GM12891 (cell line): ENCODE measurements at places on chromosomes 11 and 22.

DNA sequence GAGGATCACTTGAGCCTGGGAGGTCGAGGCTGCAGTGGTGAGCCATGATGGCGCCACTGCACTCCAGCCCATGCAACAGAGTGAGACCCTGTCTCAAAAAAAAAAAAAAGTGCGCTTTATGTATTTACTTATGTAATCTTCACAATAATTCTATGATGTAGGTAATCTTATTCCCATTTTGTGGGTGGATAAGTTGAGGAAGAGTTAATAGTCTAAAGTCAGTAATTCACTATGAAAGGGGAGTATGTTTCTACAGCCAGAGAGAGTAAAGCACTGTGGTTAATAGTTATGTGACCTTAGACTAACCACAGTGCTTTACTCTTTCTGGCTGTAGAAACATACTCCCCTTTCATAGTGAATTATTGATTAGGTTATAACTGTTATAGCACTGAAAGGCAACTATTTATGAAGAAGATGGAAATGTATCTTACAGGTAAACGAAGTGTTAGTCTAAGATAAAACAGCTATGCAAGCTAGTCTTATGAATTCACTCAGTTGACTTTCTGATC, 11.9 kb downstream of the CTR9 start:
- DNase-seq, result no peak

GRCh38 chr22:36432592-36433317, 45.0 kb upstream of the MYH9 start:
- no peak for DNase-seq

DNA sequence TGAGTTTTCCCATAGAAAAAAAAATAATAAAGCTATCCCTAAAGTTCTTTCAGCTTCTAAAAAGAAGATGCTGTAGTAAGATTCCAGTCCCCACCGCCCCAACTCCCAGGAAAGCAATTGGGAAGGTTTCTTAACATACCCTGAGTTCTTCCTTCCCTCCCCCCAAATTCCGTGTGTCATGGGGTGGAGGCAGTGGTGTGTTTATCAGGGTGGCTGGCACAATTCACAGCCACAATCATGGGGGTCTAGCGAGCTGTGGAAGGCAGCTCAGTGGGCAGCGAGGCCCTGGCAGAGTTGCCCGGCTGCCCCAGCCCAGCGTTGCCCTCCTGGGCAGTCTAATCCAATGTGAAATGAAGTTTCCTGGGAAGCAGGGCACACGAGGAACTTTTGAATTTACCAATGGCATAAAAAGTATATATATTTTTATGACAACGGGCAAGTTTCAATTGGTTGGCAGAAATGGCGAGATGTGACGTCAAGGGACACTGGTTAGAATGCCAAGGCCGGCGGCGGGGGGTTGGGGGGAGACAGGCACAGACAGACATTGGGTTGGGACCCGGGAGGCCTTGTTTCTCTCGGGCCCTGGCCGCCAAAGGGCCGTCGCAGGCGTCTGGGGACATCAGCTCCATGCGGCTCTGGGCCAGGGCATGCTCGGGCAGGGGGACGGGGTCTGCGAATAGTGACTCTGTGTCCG, 80.7 kb upstream of the PPARA start:
- DNase-seq, result no peak

DNA sequence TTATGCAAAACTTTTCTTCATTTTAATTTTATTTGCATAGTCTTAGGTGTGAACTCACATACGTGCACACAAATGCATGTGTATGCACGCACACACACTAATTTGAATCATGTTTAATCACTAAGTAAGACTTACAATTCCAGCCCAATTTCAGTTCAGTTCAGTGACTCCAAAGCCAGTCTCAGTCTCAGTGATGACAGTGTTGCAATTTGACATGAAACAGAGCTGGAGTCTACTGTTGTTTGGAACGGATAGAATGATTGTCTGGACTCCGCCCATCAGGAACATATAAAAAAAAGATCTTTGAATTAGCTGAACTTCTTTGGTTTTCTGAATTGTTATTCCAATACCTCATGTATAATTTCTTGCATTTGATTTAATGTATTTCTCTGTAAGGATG, 14.9 kb upstream of the OR51S1 start:
- DNase-seq, result no peak

DNA sequence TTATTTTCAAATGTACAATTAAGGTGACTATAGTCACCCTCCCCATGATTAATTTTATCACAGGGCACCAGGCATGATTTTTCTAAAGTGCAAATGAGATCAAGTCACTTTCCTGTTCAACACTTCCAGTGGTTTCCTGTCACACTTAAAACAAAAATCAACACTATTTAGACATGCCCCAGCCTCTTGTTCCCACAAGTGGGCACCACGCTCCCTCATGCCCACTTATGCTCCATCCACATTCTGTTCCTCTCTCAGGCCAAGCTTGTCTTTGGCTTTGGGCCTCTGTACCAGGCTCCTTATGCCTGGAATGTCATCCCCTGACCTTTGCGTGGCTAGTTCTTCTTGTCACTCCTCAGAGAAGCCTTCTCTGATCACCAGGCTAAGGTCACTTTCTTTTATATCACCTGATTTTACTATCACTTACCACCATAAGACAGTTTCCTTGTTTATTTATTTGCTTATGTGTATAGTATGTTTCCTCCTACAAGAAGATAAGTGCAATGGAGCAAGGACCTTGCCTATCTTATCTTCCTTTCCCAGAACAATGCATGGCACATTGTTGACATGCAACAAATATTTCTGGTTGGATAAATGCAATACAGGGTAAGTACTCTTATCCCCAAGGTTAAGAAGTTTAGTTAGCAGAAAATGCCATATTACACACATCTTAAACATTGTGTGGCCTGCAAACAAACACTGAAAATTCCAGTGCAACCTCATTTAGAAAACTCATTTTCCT, 50.9 kb upstream of the PANX1 start:
- no peak for DNase-seq

- DNase-seq, result no peak
Observed at GRCh38 chr22:38162881-38163843, 18.5 kb downstream of the PLA2G6 start.

GRCh38 chr22:37661160-37661924, 2.8 kb downstream of the PDXP start:
- no peak for DNase-seq

GRCh38 chr11:83287631-83288030, 1.5 kb upstream of the CCDC90B start:
- DNase-seq, result no peak

DNA sequence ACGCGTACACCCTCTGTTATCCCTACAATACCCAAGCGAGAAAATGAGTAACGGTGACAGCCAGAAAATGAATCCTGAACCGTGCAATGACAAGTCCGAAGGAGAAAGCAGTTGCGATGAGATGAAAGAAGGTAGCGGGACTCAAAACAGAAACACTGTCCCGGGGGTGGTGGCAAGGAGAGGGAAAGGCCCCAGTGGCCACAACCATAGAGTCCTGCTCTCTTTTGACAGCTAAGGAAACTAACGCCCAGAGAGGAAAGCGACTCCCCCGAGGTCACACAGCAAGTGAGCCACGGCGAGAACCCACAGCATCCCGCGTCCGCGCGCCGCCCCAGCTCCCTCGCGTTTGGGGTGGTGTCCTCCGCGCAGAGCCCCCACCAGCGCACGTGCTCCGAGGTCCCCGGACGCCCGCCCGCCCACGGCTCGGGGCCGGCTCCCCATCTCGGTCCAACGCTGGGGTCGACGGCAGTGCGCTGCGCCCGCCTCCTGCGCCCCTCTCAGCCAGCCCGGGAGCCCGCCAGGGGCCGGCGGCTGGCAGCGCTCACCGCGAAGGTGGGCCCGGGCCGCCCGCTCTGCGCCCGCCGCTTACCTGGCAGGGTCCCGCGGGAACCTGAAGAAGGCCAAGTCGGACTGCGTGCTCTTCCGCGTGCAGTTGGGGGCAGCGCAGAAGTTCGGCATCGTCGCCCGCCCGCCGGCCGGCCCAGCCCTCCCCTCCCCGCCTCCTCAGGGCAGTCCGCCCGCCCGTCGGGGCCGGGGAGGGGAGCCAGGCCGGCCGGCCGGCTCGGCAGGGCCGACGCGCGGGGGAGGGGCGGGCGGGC, 564 bp downstream of the THAP12 start:
- DNase-seq, result peak; percentile 26

GRCh38 chr22:44928711-44929358, 81.0 kb downstream of the PHF21B start:
- DNase-seq, result no peak

DNA sequence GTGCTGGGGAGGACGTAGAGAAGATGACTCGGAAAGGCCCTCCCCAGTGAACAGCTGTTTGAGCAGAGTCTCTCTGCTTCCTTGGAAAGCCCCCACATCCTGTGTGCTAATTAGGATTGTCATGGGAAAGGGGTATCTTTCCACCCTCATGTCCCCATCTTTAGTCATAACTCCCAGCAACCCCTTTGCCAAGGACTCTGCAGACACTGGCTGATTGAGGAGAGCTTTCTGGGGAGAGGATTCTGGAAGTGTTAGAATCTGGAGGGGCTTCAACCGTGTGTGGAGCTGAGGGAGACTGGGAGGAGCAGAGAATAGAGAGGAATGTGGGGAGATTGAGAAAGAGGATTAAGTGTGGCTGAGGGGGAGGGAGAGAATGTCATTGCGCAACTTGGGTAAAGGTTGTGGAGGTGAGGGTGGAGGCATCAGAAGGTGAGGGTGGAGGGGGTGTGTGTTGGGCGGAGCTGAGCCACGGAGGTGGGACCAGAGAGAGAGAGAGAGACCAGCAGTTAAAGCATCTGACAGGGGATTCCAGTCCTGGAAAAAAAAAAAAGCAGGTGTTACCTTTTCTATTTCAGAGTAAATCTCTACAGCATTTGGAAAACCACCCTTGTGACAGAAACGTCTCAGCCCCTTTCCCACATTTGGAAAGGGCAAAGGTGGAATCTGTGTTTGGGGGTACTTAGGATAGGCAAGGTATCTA, 2.2 kb downstream of the DTX4 start:
- DNase-seq, result no peak

- no peak for DNase-seq
Observed at GRCh38 chr22:44366372-44367300, 53.9 kb upstream of the SHISAL1 start.

DNA sequence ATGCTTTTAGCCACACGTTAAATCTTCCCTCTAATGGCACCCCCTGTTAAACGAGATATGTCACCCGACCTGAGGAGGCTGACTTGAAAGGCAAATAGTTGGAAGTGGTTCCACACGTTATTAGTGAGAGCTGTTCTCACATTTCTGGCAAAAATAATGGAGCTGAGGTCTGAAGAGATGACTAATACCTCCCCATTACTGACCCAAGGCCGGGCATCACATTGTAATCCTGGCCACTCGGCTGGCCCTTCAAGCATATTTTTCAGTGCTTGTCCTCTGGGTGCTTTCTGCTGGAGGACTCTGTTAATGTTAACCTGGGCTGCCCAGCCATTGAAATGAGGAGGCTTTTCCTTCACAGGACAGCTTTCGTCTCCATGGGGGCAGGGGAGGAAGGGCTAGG, 260.0 kb upstream of the CADM1 start:
- no peak for DNase-seq

- DNase-seq, result no peak
Observed at GRCh38 chr22:50502628-50503474, 4.7 kb downstream of the LMF2 start.

GRCh38 chr11:7471071-7471470, 14.2 kb upstream of the OLFML1 start:
- DNase-seq, result no peak

GRCh38 chr11:76801225-76801624, 18.1 kb downstream of the TSKU start:
- DNase-seq, result no peak

- no peak for DNase-seq
Observed at GRCh38 chr11:85525686-85526085, 101.5 kb downstream of the DLG2 start.

DNA sequence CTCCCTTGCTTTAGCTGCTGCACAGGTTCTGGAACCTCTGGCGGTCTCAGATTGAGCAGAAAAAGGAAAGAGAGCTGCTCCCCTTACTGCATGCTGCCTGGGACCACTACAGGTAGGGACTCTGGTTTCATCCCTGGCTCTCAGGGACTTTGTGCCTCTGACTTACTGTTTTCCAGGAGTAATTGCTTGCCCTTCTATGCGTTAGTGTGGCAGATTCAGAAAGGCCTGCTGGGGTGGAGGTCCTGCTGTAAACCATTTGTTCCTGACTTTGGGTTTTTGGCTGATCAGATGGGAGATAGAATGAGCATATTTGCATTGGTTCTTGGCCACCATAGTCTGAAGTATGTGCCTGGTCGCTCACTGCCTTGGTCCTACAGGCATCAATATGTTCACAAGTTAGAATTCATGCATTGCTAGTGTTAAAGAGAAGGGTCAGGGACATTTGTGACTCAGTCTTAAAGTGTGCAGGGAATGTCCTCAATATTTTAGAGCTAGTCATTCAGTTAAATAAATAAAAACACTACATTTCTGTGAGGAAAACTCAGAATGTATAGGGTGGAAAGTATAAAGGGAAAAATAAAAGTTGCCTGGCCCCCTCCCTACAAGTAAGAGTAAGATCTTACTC, 78.0 kb downstream of the PISD start:
- no peak for DNase-seq
